ELF-1 (cell line): ENCODE measurements at places on chromosomes 6 and 20.

DNA sequence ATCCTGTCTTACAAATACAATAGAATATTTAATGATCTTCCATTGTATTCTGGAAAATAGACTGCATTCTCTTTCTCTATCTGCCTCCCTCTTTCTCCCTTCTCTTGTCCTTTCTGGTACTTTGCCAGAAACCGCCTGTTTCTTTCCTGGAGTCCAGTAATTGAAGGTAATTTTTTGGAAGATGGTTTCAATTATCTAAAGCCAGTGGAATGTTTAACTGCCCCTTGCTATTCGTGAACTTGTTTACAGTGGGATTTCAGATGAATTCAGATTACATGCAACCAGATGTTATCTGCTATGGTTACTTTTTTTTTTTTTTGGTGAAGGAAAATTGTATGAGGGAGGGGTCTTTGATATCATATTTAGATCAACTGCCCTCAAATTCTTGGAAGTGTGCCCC lies 655.5 kb upstream of the FLRT3 start:
- no peak for DNase-seq

- no peak for DNase-seq
These were observed 117.0 kb upstream of the MLIP start for GRCh38 chr6:53994201-53994600.

- DNase-seq, result no peak
These were observed 253.0 kb downstream of the ARID1B start for GRCh38 chr6:157029980-157030690.

DNA sequence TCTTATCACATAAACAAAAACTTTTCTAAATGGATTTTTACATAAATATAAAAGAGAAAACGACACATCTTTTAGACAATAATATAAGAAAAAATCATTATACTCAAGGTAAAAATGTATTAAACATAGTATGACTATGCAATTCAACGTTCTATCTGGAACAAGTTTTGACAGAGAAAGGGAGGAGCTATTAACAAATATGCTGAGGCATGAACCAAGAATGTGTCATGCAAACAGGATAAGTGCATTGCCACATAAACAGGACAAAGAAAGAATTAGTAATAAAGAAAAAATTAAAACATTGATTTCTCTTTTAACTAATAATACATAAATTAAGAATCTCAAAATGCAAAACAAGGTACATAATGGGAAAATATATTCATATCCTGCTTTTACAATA lies 1353.4 kb upstream of the GJE1 start:
- no peak for DNase-seq

DNA sequence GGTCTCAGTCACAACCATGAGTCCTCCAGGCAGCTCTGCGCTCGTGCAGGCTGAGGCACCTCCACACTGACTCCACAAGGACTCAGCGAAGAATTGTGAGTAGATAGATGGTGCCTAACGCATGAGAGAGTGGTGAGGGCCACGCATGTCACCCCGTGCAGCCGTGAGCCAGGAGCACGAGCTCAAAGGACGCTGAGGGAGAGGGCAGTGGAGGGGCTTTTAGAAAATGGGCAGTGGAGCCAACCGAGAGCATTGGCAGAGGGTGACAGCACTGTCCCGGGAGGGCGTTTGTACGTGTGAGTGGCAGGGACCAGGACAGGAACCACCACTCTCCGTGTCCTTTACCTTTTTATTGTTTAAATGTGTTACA lies 105.6 kb downstream of the PSMB1 start:
- DNase-seq, result no peak
